ENCODE measurements at places on chromosomes 2 and 18.

- no peak for DNase-seq
Observed at GRCh38 chr2:32229635-32230034, 35.1 kb downstream of the NLRC4 start.

GRCh38 chr2:40168032-40168431 is 283.9 kb downstream of the SLC8A1 start:
- DNase-seq: no peak

DNA sequence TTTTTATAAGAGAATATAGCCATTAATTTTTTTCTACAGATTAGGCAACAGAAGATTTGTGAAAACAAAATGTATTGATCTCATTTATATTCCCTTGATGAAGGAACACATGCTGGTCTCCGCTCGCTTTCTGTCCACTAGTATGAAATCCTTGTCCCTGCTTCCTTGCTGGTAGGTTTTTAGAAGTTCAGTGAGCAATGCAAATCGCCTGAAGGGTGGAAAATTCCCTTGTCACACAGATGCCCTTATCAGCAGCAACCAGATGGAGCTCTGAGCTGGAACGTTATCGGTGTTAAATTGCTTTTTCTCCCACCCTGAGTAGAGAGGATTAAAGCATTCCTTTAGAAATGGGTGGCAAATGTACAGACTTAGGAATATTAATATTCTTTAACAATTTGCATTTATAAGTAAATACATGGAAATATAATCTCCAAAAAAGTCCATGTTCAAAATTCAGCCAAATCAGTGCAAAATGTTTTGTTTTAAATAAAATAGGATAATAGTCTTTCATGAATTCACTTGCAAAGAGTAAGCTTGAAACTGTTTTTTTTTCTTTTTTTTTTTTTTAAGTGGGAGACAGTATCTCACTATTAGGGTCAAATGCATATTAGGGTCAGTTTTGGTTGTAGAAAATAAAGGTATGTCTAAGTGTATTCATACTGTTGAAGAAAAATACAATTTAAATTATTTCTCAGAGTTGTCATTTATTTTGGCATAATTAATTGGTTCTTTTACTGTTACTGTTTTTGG is 164.0 kb upstream of the MYO3B start:
- no peak for DNase-seq

GRCh38 chr2:162828545-162828944 is 10.0 kb downstream of the KCNH7 start:
- DNase-seq: no peak

- no peak for DNase-seq
Observed at GRCh38 chr18:2146092-2146491, 425.2 kb downstream of the METTL4 start.

DNA sequence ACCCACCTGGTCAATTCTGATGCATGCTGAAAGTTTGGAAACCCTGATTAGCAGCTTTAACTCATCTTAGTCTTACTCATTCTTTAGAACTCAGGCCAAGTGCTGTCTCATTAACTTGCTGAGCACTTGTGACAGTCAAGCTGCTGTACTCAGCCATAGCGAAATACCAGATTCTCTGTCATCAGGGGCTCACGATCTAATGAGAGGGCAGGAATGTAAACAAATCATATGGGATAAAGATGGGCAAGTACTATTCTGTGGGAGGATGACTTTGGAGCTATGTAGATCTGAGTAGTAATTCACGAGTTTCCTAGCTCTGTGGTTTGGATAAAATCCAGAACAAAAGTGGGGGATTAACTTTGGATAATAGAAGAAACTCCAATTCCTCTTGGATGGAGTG is 376.6 kb downstream of the HRH4 start:
- no peak for DNase-seq

DNA sequence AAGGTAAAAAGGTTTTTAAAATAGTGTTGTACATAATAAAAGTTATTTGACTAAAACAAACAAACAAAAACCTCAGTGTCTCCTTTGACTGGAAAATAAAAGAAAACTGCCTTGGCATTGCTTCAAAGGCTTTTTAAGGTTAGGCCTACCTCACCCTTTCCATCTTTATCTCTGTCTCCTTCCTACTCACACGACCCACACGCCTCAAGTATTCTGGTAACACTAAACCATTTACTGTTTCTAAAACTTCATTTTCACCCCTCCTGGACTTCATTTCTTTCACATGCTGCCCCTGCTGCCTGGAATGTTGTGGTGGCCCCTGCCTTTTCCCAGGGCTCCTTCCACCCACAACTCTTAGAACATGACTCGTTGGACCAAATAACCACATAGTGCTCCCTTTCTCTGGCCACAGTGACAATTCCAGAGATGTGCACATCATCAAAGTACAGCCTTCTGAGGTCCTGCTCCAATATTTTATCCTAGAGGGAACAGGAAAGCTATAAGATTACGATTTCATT is 54.0 kb downstream of the ERBB4 start:
- DNase-seq: no peak
